ENCODE measurements at places on chromosomes 7 and 10. TPM values are rescaled to one million over a fixed set of nuclear protein-coding genes. Genes with fewer than 3 reads are reported as not detected.

- DNase-seq = peak; percentile 86
- H3K27me3 ChIP-seq = no peaks in the 10 kb centered on the region
- H3K4me1 ChIP-seq = peaks cover 2% of the 10 kb centered on the region
- H3K36me3 ChIP-seq = no peaks in the 10 kb centered on the region
Measured at GRCh38 chr7:140397784-140398750, at the start of gene SLC37A3. TSS of gene SLC37A3 (minus strand) at chr7:140398530. CDS start at chr7:140382526, 16,004 bp downstream.

Gene NKX1-2
- total RNA-seq = not detected

GRCh38 chr7:17807242-17807641, 133.1 kb downstream of the SNX13 start:
- no peak overlapping the region for H3K27ac ChIP-seq
- H3K4me1 ChIP-seq = peaks cover 7% of the 10 kb centered on the region
- DNase-seq = no peak
- no peak overlapping the region for H3K4me3 ChIP-seq

Gene PRTFDC1
- 0.68 TPM for total RNA-seq

Gene RSPH10B2
- not detected for total RNA-seq

Gene DYNC1I1
- 0.16 TPM for total RNA-seq

Gene PIK3AP1
- total RNA-seq = 7.9 TPM

DNA sequence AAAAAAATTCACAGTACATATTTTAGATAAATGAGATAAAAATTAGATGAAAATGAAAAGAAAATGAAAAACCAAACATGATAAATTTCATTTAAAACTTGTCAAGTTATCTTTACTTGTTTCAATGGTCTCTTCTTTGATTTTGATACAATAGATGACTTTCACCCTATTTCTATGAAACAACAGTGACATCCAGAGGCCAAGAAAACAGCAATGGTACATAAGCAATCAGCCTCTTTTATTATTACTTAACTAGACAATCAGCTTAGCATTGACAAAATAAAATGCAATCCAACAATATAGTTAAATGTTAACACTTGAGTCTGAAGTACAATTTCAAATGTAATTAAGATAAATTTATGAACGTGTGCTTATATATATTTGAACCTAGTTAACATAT, 74.8 kb upstream of the GPR37 start:
- H3K4me3 ChIP-seq = no peak overlapping the region
- DNase-seq = no peak
- no peak overlapping the region for H3K27ac ChIP-seq
- H3K36me3 ChIP-seq = no peaks in the 10 kb centered on the region
- no peaks in the 10 kb centered on the region for H3K4me1 ChIP-seq

Gene SLC26A3
- not detected for total RNA-seq

DNA sequence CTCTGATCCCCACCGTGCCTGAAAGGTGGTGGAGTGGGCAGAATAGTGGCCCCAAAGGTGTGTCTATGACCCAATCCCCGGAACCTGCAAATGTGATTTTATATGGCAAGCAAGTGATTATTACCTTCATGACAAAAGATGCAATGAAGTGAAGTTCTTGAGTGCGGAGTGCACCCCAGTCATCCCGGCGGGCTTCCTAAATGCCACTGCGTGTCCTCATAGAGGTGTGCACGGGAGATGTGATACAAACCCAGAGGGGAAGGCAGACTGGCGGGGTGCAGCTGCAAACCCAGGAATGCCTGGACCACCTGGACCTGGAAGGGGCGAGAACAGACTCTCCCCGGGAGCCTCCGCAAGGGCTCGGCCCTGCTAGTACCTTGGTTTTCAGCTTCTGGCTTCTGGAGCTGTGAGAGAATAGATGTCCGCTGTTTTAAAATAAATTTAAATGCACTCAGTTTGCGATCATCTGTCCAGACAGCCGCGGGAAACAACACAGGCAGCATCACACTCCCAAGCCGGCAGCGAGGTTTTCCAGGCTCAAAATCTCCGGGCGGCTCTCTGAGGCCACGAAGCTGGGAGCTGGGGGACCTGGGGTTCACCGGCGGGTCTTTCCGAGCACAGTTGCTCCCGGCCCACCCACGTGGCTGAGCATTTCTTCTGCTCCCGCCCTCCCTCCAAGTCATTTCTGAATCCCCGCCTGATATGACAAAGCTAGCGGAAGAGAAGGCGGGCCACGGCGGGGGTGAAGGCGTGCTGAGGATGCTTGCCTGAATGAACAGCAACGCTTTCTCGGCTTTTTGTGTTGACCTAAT, 50.4 kb upstream of the EBF3 start:
- no peaks in the 10 kb centered on the region for H3K36me3 ChIP-seq
- DNase-seq = no peak
- H3K27ac ChIP-seq = no peak overlapping the region
- no peak overlapping the region for H3K4me3 ChIP-seq

GRCh38 chr7:11818281-11818680, 13.7 kb downstream of the THSD7A start:
- H3K36me3 ChIP-seq = no peaks in the 10 kb centered on the region
- no peaks in the 10 kb centered on the region for H3K4me1 ChIP-seq
- no peaks in the 10 kb centered on the region for H3K27me3 ChIP-seq
- DNase-seq = no peak
- no peak overlapping the region for H3K27ac ChIP-seq

- peaks cover 9% of the 10 kb centered on the region for H3K27me3 ChIP-seq
- no peaks in the 10 kb centered on the region for H3K36me3 ChIP-seq
- no peak overlapping the region for H3K4me3 ChIP-seq
- DNase-seq = no peak
- no peaks in the 10 kb centered on the region for H3K4me1 ChIP-seq
Measured at GRCh38 chr7:152574892-152575548, 100.9 kb downstream of the XRCC2 start.

DNA sequence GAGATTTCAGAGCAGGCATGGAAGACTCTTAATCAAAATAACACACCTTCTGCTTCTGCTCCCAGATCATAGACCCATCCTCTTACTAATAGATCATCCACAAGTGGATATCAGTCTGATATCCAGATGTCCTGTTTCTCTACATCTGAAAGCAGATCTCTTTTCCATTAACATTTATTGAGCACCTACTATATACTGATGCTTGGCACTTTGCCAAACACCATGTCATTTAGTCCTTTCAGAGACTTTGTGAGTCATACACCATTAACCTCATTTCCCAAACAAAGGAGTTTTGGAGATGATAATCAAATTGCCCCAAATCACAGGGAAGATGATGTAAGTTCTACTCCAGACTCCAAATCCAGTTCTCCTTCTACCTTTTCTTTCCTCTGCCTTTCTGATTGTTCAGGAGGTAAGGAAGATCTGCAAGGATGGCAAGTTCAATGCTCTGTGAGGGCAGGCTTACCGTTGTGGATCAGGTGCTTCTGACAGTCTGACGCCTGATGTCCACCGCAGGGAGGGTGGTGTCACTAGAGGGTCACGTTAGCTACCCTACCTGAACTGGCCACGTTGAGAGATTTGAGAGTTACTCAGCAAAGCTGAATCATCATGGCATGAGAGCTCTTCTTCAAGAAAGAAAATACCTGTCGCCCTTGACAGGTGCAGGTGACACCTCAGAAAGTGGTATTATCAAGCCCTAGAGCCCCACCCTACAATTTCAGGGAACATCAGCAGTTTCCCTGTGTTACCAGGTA, 269.6 kb upstream of the ZMIZ1 start:
- peaks cover 26% of the 10 kb centered on the region for H3K27me3 ChIP-seq
- H3K36me3 ChIP-seq = no peaks in the 10 kb centered on the region
- no peak overlapping the region for H3K27ac ChIP-seq
- DNase-seq = no peak

Gene SLC18A2
- total RNA-seq = 2.9 TPM

GRCh38 chr7:107505997-107506673, 36.3 kb downstream of the GPR22 start:
- peaks cover 10% of the 10 kb centered on the region for H3K36me3 ChIP-seq
- H3K4me3 ChIP-seq = no peak overlapping the region
- no peak overlapping the region for H3K27ac ChIP-seq
- no peak for DNase-seq
- peaks cover 7% of the 10 kb centered on the region for H3K4me1 ChIP-seq

DNA sequence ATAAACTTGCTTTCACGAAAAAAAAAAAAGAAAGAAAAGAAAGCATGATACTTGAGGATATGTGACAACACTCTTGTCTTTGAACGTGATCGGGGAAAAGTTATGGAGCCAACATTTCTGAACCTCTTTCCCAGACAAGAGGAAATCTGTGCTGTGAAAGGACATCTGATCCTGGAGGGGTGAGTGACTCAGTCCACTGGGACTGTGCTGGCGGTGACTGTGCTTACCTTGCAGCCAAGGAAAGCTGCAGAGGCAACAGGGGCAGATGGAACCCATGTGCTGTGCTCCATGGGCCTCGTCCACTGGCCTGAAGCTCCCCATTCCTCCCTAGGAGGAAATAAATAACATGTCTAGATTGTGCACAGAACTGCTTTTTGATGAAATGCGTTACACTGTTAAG, 116.5 kb upstream of the RAB11FIP2 start:
- no peaks in the 10 kb centered on the region for H3K4me1 ChIP-seq
- H3K27me3 ChIP-seq = no peaks in the 10 kb centered on the region
- no peak for DNase-seq
- H3K27ac ChIP-seq = no peak overlapping the region

DNA sequence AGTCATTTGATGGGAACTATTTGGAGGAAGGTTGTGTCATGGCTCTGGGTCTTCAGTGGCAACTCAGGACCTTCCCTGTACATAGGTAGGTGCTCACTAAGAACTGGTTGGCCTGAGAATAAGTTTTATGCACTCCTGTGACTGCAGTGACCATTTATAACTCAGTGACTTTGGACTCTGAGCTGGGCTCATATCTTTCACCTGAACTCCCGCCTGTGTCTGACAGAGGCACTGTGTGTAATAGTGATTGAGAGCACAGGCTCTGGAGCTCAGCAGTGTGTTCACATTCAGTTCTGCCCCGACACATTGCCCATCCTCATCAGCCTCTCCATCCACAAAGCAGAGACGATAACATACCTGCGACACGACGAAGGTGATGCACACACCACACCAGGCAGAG, 34.6 kb upstream of the VIPR2 start:
- H3K27ac ChIP-seq = no peak overlapping the region
- peaks cover 4% of the 10 kb centered on the region for H3K4me1 ChIP-seq
- H3K4me3 ChIP-seq = no peak overlapping the region
- no peaks in the 10 kb centered on the region for H3K27me3 ChIP-seq

DNA sequence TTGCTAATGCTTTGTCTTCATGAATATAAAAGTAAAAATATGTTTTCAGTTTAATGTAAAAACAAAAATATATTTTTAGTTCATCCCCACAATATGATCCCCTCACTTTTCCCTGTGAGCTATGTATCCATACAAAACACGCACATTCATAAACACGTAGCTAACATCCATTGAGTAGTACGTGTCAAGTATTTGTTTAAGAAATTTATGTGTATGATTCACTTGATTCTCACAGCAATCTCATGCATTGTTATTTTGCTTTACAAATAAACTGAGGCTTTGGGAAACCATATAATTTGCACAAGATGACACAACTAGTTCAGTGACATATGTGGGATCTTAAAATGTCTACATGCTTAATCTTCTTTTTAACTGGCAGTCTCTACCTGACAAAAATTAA, 329.6 kb upstream of the SEMA3C start:
- H3K36me3 ChIP-seq = no peaks in the 10 kb centered on the region
- H3K27me3 ChIP-seq = no peaks in the 10 kb centered on the region
- no peaks in the 10 kb centered on the region for H3K4me1 ChIP-seq
- no peak overlapping the region for H3K27ac ChIP-seq
- no peak overlapping the region for H3K4me3 ChIP-seq

Gene CPA1
- 22.5 TPM for total RNA-seq

Gene BEND7
- 1.2 TPM for total RNA-seq

Gene ABCC2
- total RNA-seq = 4.0 TPM

All from T-cell (primary cell).